HepG2 (cell line): ENCODE measurements at places on chromosomes 11 and 22. TPM values are rescaled to one million over a fixed set of nuclear protein-coding genes. Genes with fewer than 3 reads are reported as not detected.

The LYVE1 gene
- 0.81 and 1.4 TPM in 2 replicates for total RNA-seq

The GRM5 gene
- not detected in 2 replicates for total RNA-seq

The RIBC2 gene
- total RNA-seq = 0.55 and 0.81 TPM in 2 replicates

The RIC3 gene
- not detected in 2 replicates for total RNA-seq

The CNTN5 gene
- not detected in 2 replicates for total RNA-seq

The GALNT18 gene
- total RNA-seq = 0.10 TPM in 1 of 2 replicates, not detected in the other

The PKP3 gene
- 21.1 and 28.7 TPM in 2 replicates for total RNA-seq

The SMIM35 gene
- total RNA-seq = not detected in 2 replicates

The OR52E8 gene
- total RNA-seq = not detected in 2 replicates

The TSPAN18 gene
- not detected in 2 replicates for total RNA-seq

The DRD2 gene
- not detected in 2 replicates for total RNA-seq

The C11orf97 gene
- 0.35 TPM in 1 of 2 replicates, not detected in the other for total RNA-seq

The PRAME gene
- total RNA-seq = 0.11 and 0.45 TPM in 2 replicates

The TUT1 gene
- 8.5 and 9.7 TPM in 2 replicates for total RNA-seq

The NCF4 gene
- total RNA-seq = not detected in 2 replicates

The CALCA gene
- not detected in 2 replicates for total RNA-seq

The TMA7B gene
- not detected in 2 replicates for total RNA-seq

The NOX4 gene
- total RNA-seq = not detected in 2 replicates

The OR5L1 gene
- not detected in 2 replicates for total RNA-seq

The LRRN4CL gene
- total RNA-seq = 0.11 TPM in 1 of 2 replicates, not detected in the other

The CRYBB3 gene
- total RNA-seq = 0.18 TPM in 1 of 2 replicates, not detected in the other

The H19 gene
- 0.46 and 1.2 TPM in 2 replicates for total RNA-seq

The UPB1 gene
- 0.60 and 1.2 TPM in 2 replicates for total RNA-seq

The COPB1 gene
- 195 and 221 TPM in 2 replicates for total RNA-seq

The DUSP8 gene
- 0.95 and 1.8 TPM in 2 replicates for total RNA-seq
